ENCODE measurements at places on chromosomes 13 and 19. TPM values are rescaled to one million over a fixed set of nuclear protein-coding genes. Genes with fewer than 3 reads are reported as not detected.

DNA sequence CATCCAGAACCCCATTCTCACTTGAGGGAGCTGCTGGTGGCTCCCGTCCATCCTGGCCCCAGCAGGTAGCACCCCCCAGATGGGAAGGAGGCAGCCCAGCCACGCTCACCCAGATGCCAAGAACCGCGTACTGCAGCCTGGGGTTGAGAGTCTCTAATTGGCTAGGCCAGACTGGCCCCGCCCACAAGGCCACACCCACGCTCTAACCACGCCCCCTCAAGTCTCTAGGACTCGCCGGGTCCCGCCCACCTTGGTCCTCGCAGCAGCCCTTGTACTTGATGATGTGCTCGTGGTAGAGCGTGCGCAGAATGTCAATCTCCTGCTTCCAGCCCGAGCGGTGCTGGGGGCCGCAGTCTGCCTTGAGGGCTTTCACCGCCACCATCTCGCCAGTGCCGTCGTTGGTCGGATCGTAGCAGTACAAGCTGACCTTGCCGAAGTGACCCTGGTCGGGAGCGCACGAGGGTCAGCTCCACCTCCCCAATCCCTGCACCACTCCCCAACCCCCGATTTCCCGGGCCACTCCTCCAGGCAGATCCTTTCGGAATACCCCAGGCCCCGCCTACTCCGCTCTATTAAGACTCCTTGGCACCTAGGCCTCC, 14.5 kb upstream of the ICAM3 start:
- peak; percentile 50 for ATAC-seq

DNA sequence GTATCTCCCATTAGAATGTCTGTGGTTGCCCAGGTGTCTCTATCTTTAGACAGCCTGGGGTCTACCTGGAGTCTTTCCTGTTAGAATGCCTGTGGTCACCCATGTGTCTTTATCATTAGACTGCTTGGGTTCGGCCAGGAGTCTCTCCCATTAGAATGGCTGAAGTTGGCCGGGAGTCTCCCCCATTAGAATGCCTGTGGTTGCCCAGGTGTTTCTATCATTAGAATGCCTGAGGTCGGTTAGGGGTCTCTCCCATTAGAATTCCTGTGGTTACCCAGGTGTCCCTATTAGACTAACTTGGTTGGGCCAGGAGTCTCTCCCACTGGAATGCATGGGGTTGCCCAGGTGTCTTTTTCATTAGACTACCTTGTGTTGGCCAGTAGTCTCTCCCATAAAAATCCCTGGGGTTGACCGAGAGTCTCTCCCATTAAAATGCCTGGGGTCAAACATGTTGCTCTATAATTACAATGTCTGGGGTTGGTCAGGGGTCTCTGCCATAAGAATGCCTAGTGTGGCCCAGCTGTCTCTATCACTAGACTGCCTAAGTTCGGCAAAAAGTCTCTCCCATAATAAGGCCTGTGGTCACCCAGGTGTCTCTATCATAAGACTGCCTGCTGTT, 1448.7 kb downstream of the UQCRFS1 start:
- no peak for ATAC-seq

DNA sequence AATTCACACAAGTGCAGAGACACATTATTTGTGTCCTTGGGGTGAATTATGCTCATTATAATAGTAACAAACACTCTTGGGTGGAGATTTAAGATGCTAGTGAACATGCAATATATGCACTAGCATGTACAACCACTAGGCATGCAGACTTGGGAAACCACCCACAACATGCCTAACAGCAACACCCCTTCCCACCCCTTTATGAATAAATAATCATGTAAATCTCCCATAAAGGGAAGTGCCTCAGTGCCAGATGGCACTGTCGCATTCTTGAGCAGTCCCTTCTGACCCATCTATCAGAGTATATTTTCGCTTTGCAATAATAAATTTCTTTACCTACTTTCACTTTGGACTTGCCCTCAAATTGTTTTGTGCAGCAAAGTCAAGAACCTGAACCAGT, 1362.2 kb downstream of the OLFM4 start:
- no peak for ATAC-seq

GRCh38 chr13:21723807-21724505, 53.1 kb downstream of the FGF9 start:
- ATAC-seq = no peak

DNA sequence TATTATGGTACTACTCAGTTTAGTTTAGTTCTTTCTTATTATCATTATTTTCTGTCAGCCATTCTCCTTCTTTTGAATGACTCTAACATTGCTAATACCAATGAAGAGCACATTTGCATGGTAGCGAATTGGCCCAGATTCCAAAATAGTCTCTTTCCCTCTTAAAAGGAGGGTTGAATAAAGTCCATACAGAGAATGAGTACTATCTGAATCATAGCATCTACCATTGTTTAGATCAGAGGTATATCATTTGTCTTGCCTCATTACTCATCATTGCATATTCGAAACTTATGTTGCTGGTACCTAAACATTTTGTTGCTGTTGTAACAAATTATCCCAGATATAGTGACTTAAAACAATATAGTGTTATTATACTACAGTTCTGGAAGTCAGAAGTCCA, 1235.3 kb upstream of the ATXN8OS start:
- no peak for ATAC-seq

- ATAC-seq = no peak
Measured at GRCh38 chr13:91630946-91631345, 232.5 kb downstream of the GPC5 start.

GRCh38 chr13:35729926-35730627, 253.6 kb upstream of the MAB21L1 start:
- no peak for ATAC-seq

DNA sequence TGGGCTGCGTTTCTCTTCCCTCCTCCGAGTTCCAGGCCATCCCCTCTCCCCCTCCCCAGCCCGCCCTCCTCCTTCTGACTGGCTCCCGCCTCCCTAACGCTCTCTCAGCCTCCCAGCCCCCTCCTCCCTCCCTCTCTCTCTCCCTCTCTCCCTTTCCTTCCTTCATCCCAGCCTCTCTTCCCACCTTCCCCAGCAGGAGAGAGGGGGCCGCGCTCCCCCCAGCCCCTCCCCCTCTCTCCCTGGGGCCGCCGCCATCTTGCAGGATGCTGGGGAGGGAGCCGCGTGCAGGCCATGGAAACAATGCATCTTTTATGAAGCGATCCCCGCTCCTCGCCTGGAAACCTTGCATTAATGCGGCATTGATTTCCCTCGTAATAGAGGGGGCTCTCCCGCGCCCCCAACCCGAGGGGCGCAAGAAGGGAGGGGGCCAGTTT, 42.6 kb upstream of the ADGRL1 start:
- ATAC-seq = peak; percentile 78

GRCh38 chr19:5952193-5953029, 25.5 kb downstream of the RANBP3 start:
- no peak for ATAC-seq

GRCh38 chr19:41694196-41694595, 6.1 kb upstream of the CEACAM7 start:
- no peak for ATAC-seq

GRCh38 chr19:48206397-48207093, 36.1 kb downstream of the ZSWIM9 start:
- ATAC-seq = no peak

GRCh38 chr19:42291435-42291810, 10.5 kb upstream of the PRR19 start:
- ATAC-seq = no peak

DNA sequence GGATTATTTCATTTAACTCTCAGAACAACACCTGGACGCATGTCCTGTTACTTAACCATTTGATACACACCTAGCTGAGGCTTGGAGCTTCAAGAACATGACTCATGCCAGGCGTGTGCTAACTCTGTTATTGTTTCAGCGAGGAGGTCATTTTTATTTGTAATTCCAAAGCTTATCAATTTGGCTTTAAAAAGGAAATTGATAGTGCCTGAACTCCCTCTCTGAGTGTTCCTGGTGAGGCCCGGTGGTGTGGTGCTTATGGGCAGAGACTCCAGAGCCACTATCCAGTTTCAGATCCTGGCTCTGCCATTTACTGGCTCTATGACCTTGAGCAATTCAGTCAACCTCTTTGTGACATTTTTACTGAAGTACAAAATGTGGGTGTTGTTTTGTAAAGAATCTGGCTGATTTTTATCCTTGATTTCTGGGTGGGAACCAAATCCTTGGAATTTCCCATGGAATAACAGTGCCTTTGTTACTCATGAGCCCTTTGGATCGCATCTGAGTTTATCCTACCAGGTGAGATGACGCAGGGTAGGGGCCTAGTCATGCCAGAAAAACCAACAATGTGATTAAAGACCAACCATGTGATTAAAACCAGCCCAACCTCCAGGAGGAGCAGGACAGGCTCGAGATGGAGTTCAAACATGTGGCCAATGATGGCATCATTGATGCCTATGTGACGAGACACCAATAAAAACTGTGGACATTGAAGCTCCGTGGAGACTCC, 198.8 kb downstream of the MYO16 start:
- no peak for ATAC-seq

GRCh38 chr19:1079566-1080111, 12.7 kb downstream of the ARHGAP45 start:
- ATAC-seq = peak; percentile 19

- no peak for ATAC-seq
Measured at GRCh38 chr19:1445932-1446712, 3.8 kb upstream of the APC2 start.

- ATAC-seq = no peak
Measured at GRCh38 chr13:58266271-58266670, 634.7 kb downstream of the PCDH17 start.

DNA sequence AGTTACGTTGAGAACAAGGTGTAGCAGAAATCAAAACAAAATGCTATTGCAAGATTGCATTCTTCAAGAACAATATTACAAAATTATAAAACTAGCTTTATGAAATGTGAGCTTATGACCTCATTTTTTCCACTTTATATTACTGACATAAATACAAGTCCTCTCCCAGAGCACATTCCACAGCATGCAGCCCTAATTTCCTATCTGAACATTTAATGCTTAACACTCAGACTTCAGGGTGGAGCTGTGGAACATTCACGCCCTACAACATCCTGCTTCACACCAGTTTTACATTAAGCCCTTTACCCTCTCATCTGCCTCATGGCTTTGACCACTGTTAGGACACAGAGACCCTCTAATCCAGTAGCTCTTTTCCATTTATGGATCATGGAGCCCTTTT, 65.5 kb downstream of the EPSTI1 start:
- no peak for ATAC-seq

GRCh38 chr19:49301165-49301865, 23.7 kb downstream of the SLC6A16 start:
- peak; percentile 100 for ATAC-seq

DNA sequence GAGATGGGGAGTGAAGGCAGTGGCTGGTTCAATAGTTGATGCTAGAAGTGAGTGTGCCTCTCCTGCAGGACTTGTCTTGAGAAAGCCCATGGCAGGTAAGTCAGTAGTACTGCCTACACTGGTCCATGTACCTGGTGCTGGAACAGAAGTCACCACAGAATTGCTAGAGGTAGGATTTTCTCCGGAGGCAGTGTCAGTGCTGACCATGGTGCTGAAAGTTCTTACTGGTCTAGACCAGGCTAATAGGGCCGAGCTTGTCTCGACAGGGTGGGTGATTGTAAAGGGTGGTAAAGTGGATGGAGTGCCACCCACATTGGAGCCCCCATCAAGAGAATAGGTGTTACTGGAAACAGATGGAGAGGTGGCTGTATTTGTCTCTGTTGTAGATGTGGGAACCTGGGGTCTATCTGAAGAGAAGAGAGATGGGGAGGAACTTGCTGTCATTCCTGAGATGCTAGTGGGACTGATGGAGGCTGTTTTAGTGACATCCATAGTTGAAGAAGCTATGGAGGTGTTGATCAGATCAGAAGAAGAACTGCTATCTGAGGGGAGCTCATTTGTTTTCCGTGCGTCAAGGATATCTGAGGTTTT, 36.6 kb downstream of the MUC16 start:
- no peak for ATAC-seq

Gene ZNF320
- 9.4 TPM for total RNA-seq

Gene ACP7
- not detected for total RNA-seq

Gene CERS1
- not detected for total RNA-seq

Gene MAU2
- total RNA-seq = 67.9 TPM

Gene RANBP3
- 112 TPM for total RNA-seq

Gene BRCA2
- total RNA-seq = 27.7 TPM

Gene DPF1
- total RNA-seq = not detected

Gene RFX1
- 12.6 TPM for total RNA-seq

Gene TNFSF11
- total RNA-seq = 1.6 TPM

Gene LHB
- not detected for total RNA-seq

Gene OR7C1
- total RNA-seq = not detected

Gene MARK4
- 26.6 TPM for total RNA-seq

Gene IZUMO4
- total RNA-seq = 143 TPM

Gene CCDC194
- total RNA-seq = 4.8 TPM

Gene CASP14
- total RNA-seq = not detected

Gene ZNF382
- 9.7 TPM for total RNA-seq
